RPMI7951 (cell line): ENCODE measurements at places on chromosomes 11 and 22. TPM values are rescaled to one million over a fixed set of nuclear protein-coding genes. Genes with fewer than 3 reads are reported as not detected.

Gene LRRC56
- 0.29 TPM in 1 of 2 replicates, not detected in the other for total RNA-seq

Gene OR51B4
- not detected in 2 replicates for total RNA-seq

Gene PIK3IP1
- total RNA-seq, result 3.0 and 4.0 TPM in 2 replicates

Gene APOBEC3H
- total RNA-seq, result not detected in 2 replicates

Gene CRYBA4
- total RNA-seq, result not detected in 2 replicates
